ENCODE measurements at places on chromosomes 4 and X.

GRCh38 chr4:87657525-87657924 lies 7.4 kb downstream of the DMP1 start:
- DNase-seq: no peak

- DNase-seq: no peak
These were observed 84.8 kb upstream of the ZNF827 start for GRCh38 chr4:146023334-146023967.

DNA sequence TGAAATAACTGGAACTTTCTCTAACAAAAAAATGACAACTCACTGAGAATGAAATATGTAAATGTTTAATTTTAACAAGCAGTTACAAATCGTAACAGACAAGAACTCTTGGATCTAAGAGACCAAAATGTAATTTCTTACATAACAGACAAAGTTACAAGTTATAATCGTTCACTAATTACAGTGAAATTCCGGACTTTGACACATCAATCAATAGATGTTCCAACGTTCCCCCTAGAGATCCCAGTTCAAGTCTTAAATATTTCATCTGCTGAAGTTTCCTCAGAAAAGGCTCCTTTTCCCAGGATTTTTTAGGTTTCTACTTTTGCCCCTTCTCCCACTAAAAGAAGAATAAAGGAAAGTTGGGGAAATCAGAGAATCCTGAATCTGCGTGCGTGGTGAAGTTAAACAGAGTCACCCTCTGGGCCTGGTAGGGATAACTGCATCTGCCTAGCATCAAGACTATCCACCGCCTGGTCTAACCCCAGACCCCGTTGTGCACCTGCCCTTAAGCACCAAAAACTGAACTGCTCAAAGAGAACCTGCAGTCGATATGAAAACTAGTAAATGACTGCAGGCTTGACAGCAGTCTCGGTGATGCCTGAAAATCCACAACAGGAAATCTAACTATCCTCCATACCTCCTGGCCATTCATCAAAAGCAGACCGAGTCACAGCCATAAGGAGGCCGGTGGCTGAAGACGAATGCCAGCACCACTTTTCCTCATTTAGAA lies 2.3 kb downstream of the IRF2 start:
- DNase-seq: peak; percentile 24

GRCh38 chr4:89674876-89675459 lies 162.0 kb downstream of the SNCA start:
- DNase-seq: no peak

DNA sequence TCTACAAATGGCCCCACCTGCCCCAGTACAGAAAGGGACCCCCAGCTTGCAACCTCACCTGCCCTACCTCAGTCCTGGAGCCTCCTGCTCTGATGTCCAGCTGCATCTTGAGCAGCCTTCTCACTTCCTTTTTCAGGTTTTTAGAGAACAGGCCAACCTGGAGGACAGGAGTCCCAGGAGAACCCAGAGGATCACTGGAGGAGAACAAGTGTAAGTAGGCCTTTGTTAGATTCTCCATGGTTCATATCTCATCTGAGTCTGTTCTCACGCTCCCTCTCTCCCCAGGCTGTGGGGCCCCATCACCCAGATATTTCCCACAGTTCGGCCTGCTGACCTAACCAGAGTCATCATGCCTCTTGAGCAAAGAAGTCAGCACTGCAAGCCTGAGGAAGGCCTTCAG lies 3.6 kb downstream of the MAGEA11 start:
- DNase-seq: no peak

DNA sequence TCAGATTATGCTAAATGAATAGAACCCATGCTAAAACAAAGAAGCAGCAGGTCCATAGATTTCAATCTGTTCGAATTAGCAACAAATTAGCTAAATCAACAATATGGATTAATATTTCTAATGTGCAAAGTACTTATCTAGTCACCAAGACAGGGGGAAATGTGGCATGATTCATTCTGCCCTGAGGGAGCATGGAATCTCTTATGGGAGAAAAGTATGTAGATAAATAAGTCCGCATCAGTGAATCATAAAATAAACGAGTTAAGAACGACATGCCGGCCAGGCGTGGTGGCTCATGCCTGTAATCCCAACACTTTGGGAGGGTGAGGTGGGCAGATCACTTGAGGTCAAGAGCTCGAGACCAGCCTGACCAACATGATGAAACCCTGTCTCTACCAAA lies 102.1 kb downstream of the ANOS1 start:
- no peak for DNase-seq

Measured in CD4-positive, alpha-beta T cell treated with Interleukin-1 beta for 1 hour (primary cell).